ENCODE measurements at places on chromosomes 2 and 18.

DNA sequence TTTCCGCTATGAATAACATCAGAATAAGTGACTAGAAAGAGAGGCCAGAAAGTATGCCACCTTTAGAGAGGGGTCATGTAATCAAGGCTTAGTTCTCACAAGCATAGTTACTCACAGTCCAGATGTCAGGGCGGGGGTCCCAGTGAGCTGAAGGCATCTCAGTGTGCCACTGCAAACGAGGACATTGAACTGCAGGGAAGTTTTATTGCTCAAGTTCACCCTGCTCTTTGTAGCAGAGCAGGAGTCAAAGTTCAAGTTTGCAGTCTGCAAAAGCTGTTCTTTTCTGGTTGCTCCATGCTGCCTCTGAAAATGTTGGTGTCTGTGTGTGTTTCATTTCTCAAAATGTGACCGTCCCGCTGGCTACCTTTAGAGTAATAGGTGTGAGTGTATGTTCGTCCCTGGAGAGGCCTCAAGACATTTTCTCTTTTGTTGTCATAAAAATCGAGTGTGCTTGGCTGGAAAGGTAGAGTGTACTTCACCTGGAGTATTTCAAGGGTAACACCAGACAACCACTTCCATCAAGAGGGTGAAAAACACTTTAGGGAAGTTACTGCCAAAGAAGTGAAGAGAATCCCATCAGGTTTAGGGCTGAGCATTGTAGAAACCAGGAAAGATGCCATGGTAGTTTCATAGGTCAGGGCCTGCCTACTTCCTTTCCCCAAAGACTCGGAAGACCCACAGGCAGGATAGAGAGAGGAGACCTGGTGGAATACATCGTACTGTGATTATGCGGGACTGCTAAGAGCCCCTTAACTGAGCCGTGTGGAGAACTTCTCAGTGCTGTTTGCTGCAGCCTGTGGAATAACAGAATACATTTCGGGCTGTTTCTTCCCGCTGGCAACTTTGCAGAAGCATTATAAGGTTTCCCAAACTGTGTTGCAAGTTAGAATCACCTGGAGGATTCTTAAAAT is 89.9 kb downstream of the LYPD6 start:
- DNase-seq: no peak

DNA sequence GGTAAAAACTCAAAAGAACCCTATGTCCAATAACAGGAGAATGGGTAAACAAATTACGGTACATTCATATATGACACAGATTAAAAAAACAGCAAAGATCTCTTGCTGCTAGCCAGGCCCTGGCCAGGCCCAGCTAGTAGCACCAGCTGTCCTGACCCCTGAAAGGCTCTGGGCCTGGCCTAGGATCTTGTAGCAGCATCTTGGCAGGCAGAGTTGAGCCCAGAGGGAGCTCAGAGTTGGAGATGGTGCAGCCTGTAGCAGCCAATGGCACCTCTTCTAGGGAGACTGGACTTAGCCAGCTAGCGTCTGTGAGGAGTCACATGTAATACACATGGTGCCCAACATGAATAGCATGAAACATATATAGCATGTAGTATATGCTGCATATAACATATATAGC is 69.1 kb downstream of the HS6ST1 start:
- DNase-seq: no peak

DNA sequence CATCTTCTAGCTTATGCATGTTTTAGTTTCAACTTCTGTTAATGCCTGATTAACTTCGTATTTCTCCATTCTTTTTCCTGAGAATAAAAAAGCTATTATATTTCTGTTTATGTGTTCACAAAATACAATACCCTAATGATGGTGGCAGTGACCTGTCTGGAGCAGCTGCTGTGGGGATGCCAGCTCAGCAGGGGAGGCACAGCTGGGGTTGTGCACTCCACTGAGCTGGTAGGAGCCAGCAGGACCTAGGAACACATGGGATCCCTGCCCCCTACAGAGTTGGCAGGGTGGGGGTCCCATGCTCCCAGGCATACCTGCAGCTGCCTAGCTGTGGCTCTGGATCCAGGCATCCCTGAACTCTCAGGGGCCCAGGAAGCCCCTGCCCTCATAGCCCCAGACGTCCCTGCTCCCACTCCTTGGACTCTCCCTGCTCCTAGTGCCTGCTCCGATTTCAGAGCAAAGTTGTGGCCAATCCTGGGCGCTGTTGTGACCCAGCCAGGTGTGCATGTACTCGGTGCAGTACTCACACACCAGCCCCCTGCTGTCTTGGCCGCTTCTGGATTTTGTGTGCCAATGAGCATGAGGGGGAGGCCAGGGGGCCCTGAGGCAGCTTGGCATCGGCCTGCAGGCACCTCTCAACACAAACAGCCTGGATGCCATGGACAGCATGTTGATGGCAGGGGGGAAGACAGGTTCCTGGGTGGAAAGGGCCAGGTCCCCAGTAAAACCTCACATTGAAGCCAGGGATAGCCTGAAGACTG is 546.0 kb downstream of the ZNF804A start:
- DNase-seq: no peak

DNA sequence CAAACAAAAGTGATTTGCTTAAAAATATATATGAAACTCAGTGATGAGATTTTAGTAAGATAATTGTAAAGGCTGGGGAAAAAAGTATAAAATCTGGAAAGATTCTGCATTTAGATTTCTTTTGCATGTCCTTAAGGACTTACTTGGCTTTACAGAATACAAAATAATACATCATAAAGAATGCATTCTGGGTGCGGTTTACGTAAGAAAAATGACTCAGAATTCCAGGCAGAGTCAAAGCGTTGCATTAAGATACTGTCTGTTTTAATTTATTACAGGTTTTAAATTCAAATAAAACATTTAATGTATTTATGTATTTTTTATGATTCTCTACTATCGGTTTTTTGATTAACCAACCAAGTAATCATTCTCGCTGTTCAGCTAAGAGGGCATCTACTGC is 178.0 kb downstream of the SH3BP4 start:
- no peak for DNase-seq

DNA sequence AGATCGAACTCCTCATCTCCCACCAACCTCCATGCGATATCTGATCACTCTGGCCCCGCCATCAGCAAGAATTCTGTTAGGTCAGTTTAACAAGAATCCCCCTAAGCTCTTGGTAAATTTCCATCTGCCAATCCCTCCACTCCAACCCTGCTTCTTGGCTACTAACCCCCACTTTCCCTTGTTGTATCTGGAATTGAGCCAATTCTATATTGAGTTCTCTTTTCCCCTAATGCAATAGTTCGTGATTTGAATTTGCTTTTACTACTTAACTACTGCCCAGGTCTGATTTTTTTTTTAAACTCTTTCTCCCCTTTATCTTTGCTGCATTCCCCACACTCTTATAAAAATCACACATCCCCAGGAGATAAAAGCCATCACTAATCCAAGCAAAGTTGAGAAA is 159.3 kb upstream of the STK17B start:
- no peak for DNase-seq

All from stimulated activated effector memory CD8-positive, alpha-beta T cell treated with anti-CD3 and anti-CD28 coated beads, Interleukin-12 subunit alpha, Interleukin-12 subunit beta, amount 100 ng/mL, for 72 hours (primary cell).